ENCODE measurements at places on chromosomes 2 and 18.
A peak's percentile ranks its signal among the peaks of the same experiment; 100 is the strongest.

GRCh38 chr2:202588647-202589581 lies 45.9 kb upstream of the FAM117B start:
- DNase-seq, result peak; percentile 85

DNA sequence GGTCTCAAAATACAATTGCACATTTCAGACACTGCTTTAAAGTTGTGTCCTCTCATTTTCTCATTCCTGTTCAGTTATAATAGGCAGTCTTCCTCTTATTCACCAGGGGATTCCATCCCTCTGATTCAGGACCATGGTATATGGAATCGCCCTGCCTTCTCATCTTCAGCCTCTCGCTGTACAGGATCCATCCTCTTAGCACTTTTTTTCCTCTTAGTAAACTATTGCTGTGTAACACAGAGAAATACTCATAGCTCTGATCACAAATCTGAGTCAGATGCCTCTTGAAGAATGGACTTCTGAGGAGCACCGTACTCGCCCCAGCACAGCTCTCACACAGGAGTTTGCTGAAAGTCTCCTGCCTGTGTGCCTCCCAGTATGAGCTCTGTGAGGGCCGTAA lies 11.3 kb downstream of the RMP24 start:
- no peak for DNase-seq

DNA sequence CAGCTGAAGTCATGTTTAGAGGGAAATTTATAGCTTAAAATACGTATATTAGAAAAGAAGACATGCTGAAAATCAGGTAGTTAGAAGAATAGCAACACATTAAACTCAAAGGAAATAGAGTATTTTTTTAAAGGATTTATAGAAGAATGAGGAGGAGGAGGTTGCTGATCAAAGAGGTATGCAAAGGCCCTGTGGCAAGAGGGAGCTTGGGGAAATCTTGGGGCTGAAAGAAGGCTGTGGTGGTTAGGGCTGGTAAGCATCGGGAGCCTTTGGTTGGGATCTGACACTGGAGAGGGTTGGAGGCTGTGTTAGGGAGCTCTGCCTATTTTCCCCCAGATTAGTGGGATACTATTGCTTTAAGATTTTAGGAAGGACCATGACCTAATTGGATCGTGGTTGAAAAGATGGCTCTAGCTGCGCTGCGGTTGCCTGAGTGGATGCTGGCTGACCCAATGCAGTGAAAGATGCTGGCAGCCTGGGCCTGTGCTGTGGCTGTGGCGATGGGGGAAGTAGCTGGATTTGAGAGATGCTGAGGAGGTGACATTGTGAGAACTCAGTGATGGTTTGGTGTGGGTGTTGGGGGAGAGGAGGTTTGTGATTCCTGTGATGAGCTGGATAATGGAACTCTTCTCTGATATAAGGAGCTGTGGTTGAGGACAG lies 11.7 kb downstream of the DGKD start:
- DNase-seq, result no peak

GRCh38 chr2:49042488-49042887 lies 111.8 kb downstream of the FSHR start:
- DNase-seq, result no peak

DNA sequence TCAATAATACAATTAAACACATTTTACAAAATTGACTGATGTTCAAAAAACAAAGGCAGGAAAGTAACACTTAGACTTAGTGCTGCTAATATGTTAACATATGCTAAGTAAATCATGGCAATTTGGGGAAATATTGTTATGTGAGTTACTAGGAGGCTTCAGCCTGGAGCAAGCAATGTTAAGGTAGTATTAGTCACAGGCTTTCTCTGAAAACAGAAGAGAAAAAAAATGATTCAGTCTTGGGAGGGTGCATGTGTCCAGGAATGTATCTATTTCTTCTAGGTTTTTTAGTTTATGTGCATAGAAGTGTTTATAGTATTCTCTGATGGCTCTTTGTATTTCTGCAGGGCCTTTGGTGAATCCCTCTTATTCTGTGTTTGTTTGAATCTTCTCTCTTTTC lies 345.8 kb upstream of the TFPI start:
- no peak for DNase-seq

DNA sequence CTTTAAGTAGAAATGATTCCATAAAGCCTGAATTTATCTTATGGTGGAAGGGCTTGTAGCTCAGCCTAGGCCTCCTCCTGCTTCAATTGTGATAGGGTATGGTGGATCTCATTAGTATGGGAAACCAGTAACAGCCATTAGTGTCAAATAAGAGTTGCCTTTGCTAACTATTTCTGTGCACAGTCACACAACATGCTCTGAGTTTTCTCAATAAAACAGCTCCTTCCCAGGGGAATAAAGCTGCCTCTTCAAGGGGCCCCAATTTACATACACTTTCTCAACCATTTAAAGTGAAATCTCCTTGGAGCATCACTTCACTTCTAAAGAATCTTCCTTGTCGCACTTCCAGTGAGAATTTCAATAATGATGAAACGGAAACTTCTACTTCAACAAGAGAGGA lies 53.4 kb downstream of the KLF7 start:
- DNase-seq, result no peak

- no peak for DNase-seq
Observed at GRCh38 chr2:9160732-9161131, 45.9 kb upstream of the ASAP2 start.

- peak; percentile 90 for DNase-seq
Observed at GRCh38 chr2:10028988-10029874, 14.1 kb upstream of the KLF11 start.

GRCh38 chr18:61894751-61895524 lies 2.1 kb upstream of the RNF152 start:
- peak; percentile 13 for DNase-seq

- no peak for DNase-seq
Observed at GRCh38 chr2:235740821-235741220, 247.0 kb downstream of the AGAP1 start.

GRCh38 chr2:107028661-107029060 lies 142.7 kb upstream of the ST6GAL2 start:
- DNase-seq, result no peak

DNA sequence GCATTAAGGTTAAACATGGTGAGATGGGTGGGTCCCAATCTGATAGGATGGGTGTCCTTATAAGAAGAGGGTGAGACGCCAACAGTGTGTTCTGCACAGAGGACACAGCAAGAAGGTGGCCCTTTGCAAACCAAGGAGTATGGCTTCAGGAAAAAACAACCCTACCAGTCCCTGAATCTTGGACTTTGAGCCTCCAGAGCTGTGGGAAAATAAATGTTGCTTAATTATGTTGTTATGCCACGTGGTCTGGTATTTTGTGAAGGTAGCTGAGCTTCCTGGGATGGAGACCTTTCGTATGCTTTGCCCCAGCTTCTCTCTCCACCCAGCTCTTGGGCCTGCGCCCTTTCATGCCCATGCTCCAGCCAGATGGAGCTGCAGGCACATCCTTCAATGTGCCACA lies 114.2 kb upstream of the EPC2 start:
- DNase-seq, result no peak

- no peak for DNase-seq
Observed at GRCh38 chr18:79384151-79384807, 11.5 kb upstream of the NFATC1 start.

- no peak for DNase-seq
Observed at GRCh38 chr2:9525266-9525665, 30.4 kb downstream of the ADAM17 start.

GRCh38 chr18:22141211-22141610 lies 28.2 kb upstream of the GATA6 start:
- no peak for DNase-seq

DNA sequence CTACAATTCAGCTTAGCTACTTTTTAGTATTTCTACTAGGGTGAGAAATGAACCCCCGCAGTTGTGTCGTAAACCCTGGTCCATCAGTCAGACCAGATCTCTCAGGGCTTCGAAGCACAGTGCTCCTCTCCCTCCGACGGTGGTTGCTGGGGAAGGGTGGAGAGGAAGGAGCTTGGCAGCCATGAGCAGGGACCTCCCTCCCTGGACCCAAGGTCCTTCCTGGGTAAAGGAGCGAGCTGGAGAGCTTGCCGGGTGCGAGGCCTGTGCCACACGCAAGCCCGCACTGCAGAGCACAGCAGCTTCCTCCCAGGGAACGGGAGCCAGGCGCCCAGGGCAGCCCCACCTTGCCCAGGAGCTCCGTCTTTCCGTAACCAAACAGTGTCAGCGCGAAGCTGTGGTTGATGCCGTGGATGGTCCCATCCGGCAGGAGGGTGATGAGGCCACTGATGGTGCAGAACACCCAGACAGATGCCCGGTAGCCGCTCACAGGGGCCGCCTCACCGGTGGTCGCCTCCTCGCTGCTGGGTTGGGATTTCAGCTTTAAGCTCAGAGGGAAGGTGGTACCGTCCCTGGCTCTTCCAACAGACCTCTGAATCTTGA lies 12.5 kb downstream of the PASK start:
- no peak for DNase-seq

DNA sequence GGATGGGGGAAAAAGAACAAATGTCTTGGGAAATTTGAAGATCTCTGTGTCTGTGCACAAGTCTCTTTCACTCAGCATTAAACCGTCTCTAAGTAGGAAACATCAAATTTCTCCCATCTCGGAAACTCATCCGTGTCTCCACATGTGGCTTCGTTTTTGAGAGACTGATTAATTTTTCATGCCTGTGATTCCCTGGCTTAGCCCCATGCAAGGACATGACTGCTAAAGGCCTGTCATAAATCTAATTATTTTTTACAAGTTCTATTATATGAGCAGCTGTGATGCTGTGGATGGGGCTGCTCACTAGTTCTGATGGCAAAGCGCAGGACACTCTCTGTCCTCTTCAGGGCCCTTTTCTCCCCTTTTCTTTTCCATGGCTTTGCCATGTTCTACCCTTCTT lies 129.1 kb downstream of the RGPD3 start:
- DNase-seq, result no peak

DNA sequence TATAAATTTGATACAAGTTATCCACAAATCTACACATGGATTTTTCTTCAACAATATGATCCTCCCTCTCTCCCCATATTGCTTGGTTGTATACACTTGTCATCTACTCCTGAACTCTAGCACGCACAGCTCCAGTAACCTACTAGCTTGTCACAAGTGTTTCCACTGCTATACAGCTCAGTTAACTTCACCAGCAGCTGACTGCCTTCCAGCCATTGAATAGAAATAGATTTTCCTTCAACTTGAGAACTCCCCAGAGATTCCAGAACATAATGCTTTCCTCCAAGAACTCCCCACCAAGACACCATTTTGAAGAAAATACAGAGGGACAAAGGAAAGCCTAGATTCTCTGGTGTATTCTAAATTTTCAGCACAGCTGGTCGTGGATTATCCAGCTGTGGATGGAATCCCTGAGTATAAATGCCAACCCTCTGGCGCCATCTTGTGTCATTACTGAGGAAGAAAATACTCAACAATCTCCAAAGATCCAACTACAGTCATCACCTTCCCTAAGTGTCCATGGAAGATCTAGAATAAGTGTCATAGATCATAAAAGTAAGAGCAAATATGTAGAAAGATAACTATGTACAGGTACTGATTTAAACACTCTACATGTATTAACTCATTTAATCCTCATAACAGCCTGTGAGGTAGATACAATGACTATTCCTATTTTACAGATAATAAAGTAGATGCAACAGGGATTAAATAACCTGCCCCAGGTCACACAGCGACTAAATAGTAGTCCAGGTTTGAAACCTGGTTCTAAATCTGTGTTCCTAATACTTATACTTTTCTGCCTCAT lies 156.7 kb downstream of the ARHGAP28 start:
- no peak for DNase-seq

- no peak for DNase-seq
Observed at GRCh38 chr2:88161446-88162244, 8.5 kb upstream of the THNSL2 start.

- peak; percentile 87 for DNase-seq
Observed at GRCh38 chr2:136246086-136246669, 128.2 kb upstream of the CXCR4 start.

- no peak for DNase-seq
Observed at GRCh38 chr18:41674506-41674905, 280.5 kb upstream of the PIK3C3 start.

DNA sequence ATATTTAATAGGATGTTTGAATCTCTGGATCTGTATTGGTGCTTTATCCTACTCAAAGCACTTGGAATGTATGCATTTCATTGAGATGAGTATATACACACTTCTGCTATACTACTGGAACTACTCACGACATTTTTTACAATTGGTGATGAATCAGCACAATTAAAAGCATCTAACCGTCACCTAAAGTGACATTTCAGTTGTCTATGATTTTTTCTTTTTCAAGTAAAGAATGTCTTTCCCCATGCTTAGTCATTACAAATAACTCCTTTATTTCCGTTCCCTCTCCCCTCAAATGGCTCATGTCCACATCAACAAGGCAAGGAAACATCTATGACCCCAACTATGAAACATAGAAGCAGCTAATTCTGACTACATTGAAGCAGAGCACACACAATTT lies 77.3 kb downstream of the CLIP4 start:
- DNase-seq, result no peak

DNA sequence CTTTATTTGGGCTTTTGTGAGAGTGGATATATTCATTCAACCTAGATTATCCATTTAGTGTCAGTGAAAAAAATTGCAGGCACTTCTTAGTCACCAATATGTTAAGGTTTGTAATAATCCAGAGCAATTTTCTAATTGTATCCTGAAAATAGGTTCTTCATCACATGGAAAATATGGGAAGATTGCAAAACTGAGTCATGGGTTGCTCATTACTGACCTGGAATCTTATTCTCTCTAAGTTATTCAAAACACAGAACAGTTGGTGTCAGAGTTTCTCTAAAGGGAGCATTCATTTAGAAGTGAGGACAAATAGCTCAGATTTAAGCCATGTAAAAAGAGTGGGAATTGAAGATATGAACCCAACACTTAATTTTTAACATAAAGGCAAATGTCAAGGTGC lies 181.3 kb downstream of the IKZF2 start:
- no peak for DNase-seq

GRCh38 chr2:144935736-144936135 lies 415.8 kb upstream of the ZEB2 start:
- no peak for DNase-seq

GRCh38 chr18:8709248-8710059 lies 4.1 kb downstream of the MTCL1 start:
- DNase-seq, result no peak
